ENCODE measurements at places on chromosomes 12 and 14.

DNA sequence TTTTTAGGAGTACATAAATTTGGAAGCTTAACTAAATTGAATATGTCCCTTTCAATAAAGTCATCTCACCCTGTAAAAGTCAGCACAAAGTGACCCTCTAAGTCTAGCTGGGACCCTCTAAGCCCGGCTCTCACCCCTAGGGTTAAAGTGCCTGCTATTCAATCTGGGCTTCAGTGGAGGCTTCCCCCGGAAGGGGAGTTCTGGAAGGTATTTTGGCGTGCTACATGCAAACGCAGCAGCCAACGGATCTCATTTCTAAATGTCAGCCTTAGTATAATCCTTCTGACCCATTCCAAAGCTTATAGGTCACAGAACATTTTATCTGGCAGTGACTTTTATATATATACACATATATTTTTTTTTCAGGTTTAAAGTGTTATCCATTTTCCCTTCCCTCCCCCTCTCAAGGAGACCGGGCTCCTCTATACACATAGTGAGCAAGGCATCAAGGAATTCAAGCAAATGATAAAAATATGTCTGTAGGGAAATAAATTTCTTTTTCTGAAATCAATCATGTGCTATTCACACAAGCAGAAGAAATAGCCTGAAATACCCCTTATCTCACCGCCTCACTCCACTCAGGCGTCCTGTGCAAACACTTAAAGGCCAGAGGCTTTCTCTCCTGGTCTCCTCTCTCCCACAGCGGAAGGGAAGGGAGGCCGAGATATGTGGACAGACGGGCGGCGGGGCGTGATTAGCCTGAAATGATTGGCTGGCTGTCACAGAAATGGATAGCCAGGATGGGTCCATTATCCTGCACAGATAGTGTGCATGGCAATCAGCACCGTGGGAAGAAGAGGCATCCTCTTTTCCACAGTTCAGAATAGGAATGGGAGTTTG lies 301.7 kb downstream of the GALC start:
- no peak for DNase-seq

DNA sequence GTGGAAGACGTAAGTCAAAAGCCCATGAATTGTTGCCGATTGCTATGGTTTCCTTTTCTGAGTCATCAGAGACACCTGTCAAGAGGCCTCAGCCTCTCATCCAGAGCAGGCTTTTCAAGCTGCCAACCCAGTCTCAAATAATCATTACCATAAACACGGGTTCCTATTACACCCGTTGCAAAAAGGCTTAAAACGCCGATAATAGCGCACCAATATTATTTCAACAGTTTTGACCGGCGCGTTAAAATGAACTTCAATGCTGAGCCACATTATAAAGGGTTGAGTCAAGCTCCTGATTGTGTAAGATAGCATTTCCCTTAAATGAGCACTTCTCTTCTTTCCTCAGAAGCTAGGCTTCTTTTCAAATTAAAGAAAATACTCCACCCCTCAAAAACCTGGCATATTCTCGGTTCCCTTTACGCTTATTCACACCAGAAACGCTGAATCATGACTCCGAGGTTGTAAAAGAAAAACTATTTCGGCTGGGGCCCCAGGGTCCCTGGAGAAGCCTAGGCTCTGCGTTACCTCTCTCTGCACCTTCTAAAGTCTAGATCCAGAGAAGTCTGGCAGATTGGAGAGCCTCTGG lies 1.4 kb downstream of the TMTC1 start:
- peak; percentile 67 for DNase-seq

DNA sequence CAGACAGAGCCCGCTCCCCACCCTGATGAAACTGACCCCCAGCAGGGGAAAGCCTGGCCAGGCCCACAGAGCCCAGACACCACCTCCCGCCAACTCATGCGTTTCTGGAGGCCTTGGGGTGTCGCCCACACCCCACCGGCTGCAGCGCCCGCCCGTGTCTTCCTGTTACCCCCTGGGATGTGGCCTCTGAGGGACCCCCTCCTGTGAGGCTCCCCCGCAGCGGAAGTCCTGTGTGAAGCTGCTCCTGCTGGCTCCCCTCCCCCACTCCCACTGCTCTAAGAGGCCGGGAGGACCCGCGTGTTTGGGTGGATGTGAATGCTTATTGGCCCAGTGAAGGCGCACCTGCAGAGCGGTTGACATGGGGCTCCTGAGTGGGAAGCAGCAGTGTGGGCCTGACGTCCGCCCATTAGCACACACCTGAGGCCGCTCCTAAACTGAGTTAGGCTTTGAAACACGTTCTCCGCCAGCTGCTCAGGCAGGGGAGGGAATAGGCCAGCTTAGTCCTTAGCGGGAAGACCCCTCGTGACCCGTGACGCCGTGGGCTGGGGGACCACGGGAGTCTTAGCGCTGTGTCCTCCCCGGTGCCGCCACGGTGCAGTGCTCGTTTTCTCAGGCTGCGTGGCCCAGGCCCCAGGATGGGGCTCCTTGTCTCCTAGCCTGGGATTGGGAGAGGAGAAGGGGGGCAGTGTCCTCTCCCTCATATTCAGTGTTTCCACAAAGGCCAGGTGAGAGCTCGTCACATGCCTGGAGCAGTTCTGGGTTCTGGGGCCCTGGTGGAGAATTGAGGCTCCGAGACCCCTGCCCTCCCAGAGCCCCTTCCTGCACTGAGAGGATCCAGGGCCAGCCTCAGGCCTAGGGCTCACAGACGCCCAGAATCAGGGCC lies 323.4 kb upstream of the SFSWAP start:
- no peak for DNase-seq

DNA sequence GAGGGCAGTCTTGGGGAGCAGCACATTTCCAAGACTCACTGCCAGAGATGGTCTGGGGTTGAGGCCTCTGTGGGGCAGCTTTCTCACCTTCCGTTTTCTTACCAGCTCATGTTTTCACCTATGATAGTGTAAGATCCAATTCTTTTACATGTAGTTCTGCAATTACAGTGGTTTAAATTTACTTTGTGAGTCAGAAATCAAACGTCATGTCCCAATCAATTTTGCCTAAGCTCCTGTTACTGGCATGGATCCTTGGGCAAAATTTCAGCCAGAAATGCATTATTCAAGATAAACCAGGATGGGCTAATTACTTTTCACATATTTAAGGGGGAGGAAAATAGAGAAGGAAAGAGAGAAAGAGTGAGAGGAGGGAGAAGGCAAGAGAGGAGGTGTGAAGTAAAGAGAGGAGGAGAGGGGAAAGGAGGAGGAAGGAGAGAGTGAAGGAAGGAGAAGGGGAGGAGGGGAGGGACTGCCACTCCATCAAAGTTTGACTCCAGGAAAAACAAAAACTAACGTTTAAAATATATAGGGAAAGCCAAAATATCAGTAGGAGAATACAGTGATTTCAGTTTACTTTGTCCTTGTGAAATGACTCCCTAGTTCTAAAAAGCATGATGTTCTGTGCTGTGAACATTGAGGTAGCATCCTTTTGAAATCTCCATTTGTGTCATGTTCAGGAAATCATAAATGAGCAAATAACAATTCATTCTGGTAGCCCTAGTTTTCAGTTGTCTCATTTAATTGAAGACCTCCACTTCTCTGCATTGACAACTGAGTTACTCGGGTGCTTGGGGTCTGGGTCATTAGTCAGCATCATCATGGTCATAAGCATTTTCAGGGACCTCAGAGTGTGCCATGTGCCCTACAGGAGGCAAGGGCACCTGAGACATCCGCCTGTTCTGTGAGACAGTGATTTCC lies 3.0 kb downstream of the BMAL2 start:
- no peak for DNase-seq

- DNase-seq, result no peak
Measured at GRCh38 chr14:98924046-98924445, 348.0 kb downstream of the BCL11B start.

GRCh38 chr14:100076606-100077005 lies 11.4 kb downstream of the EVL start:
- DNase-seq, result peak; percentile 80

- no peak for DNase-seq
Measured at GRCh38 chr14:91796617-91797347, 64.9 kb upstream of the CATSPERB start.

DNA sequence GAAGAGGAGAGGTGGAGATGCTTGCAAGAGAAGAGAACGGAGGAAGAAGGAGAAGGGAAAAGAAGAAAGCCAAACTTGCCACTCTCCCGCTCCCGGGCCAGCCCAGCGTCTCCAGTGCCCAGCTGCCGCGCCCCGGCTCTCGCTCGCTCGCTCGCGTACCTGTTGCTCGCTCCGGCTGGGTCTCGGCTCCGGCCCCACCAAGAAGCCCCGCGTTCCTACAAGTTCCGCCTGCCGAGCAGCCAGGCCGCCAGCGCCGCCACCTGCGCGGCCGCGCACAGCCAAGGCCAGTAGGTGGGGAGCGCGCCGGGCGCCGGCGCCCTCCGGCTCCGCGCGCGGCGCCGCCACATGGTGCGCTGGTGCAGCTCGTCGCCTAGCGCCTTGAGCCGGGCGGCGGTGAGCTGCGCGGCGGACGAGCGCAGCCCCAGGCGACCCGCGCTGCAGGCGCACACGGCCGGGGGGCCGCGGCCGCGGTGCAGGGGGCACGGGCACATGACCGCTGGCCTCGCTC lies 370 bp downstream of the HRK start:
- DNase-seq, result peak; percentile 28

GRCh38 chr14:103735022-103735421 lies 19.4 kb downstream of the ZFYVE21 start:
- no peak for DNase-seq

DNA sequence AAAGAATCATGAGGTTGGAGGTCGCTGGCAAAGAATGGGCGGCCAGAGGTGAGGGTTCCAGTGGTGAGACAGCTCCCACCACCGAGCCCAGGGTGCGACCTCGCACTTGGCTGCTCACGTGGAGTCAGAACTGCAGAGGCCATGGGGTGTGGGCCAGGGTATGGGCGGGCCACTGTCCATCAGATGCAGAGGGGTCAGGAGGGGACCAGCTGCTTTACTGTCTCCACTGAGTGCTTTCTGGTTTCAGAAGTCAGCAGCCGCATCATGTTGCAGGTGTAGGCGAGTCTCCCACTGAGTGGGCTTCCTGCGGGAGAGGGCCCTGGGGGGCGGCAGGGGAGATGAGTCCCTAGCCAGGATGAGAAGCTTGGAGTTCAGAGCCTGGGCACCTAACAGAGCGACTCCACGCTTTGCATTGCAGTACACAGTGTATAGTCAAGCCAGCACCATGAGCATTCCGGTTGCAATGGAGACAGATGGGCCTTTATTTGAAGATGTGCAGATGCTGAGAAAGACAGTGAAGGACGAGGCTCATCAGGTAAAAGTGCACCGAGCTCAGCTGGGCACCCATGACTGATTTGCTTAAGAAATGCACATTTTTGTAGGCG lies 46.9 kb upstream of the DYNC1H1 start:
- DNase-seq, result no peak

DNA sequence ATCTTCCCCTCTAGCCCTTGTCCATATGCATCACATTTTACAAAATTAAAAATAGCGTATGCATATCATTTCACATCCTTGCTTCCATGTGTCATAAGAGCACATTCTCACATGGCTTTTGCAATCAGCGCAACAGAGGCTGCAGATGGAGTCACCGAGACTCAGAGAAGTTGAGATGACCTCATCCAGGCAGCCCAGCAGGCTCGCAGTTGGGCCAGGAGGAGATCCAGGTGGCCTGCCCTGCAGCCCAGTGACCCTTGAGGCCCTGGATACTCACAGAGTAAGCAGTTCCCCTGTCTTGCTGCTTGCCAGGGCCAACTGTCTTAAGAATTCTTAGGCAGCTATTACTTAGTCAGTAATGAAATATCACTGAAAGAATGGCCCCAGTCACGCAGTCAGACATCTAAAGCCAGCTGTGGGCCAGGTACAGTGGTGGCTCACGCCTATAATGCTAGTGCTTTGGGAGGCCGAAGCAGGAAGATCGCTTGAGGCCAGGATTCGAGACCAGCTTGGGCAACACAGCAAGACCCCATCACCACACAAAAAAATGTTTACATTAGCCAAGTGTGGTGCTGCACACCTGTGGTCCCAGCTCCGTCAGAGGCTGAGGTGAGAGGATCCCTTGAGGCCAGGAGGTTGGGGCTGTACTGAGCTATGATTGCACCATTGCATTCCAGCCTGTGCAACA lies 9.1 kb downstream of the CAMKK2 start:
- peak; percentile 63 for DNase-seq

DNA sequence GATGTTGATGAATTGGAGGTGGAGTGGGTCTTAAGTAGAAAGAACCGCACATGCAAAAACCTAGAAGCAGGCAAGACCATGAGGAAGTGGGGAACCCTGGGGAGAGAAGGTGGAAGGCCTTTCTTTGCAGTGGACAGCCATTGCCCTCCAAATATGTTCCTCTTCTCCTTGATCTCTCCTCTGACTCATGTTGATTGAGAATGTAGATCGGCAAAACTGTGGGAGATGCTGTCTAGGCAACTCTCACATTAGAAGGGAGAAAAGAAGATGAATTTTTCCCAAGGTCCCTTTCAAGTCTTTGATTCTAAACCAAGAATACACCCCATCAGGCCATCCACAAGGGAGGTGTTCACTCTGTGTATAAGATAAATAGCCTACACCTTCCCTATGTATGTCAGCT lies 257.5 kb downstream of the MSRB3 start:
- peak; percentile 44 for DNase-seq

DNA sequence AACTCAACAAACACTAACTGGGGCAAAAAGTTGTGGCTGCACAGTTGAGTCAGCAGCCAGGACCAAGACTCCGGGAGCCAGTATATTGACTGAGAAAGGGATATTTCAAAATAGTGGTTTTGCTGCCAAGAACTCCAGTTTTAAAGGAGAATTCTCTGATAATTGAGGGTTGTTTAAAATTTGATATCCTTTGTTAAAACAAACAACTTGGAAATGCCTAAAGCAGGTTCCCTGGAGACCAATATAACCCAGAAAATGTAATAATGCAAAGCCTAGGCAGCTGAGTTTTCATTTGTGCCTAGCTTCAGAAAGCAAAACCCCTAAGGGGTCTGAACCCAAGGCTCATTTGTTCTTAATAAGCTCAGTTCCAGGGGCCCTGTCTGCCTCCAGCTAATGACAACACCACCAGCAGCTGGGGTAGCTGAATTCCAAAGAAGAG lies 311.7 kb upstream of the CCDC196 start:
- no peak for DNase-seq

DNA sequence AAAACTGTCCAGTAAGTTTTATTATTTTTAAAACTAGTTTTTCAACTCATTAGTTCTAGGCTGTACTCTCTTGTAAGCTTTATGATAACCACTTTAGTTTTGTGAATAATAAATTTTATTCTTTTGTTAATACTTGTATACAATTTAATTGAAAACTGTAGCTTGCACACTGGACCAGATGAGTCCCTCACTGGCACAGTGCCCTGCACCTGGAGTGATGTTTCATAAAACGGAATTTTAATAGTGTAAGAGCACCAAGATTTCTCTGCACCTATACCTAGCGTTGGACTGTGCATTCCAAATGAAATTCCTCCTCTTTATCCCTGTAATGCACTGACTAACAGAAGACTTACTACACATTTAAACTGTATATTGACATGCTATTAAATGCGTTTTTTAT lies 80.8 kb downstream of the PRIMA1 start:
- no peak for DNase-seq

All from mesenchymal stem cell (in vitro differentiated cells and primary cell).